ENCODE measurements at places on chromosomes 5 and 9. TPM values are rescaled to one million over a fixed set of nuclear protein-coding genes. Genes with fewer than 3 reads are reported as not detected.

Gene OR1Q1
- 0.36 TPM for total RNA-seq

Gene ANKRD18A
- total RNA-seq = not detected

Gene DCAF12
- 18.3 TPM for total RNA-seq

Gene PCDHGB4
- 18.0 TPM for total RNA-seq

Gene INSL6
- not detected for total RNA-seq

Gene IFNB1
- not detected for total RNA-seq
